ENCODE measurements at places on chromosomes 7 and 10.

DNA sequence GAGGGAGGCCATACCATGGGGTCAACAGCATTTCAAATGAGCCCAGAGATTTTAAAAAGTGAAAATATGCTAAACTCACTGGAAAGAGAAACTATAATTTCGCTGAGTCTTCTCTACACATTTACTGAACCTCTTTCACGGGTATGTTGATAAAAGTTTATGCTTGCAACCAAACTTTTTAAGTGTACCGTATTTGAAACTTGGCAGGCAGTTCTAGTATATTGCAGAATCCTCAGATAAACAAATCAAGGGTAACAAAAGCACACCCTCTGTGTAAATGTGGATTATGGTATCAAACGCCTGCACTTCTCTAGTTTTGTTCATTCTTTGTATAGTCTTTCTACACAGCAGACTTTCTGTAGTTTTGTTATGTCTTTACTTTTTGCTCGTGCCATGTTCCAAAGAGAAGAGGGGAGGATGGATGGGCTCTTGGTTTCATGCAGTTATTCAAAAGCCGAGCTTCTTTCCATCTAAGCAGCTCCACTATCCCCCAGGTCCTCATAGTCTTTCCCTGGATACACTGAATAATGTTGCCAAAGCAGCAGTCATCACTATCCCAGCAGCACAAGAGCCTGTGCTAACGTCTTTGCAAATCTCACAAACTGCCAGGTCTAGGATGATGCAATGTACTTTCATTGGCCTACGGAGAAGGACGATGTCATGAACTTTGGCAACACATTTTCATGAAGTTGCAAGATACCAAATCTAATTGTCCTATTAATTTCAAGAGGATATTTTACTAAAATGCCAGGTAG lies 131.2 kb downstream of the MPP7 start:
- DNase-seq: no peak

DNA sequence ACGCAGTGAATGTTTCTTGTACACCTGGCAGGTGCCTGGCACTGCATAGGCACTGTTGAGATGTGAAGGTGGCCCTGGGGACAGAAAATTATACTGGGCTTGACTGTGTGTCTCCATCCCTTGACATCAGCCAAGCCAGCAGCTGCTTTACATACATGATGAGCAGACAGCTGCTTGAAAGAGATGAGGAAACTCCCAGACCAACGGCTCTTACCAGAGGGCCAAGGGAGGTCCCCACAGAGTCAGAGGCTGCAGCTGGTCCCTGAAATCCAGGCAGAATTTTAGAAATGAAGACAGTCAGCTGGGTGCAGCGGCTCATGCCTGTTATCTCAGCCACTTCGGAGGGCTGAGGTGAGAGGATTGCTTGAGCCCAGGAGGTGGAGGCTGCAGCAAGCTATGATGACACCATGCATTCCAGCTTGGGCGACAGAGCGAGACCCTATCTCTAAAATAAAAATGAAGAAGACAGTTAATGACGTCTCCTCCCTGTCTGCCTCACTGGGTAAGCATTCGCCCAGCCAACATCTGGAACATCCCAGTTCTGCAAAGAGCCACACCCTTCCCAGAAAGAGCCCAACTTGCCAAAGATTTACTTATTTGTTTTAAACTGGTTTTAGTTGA lies 17.6 kb downstream of the LIMK1 start:
- DNase-seq: no peak

DNA sequence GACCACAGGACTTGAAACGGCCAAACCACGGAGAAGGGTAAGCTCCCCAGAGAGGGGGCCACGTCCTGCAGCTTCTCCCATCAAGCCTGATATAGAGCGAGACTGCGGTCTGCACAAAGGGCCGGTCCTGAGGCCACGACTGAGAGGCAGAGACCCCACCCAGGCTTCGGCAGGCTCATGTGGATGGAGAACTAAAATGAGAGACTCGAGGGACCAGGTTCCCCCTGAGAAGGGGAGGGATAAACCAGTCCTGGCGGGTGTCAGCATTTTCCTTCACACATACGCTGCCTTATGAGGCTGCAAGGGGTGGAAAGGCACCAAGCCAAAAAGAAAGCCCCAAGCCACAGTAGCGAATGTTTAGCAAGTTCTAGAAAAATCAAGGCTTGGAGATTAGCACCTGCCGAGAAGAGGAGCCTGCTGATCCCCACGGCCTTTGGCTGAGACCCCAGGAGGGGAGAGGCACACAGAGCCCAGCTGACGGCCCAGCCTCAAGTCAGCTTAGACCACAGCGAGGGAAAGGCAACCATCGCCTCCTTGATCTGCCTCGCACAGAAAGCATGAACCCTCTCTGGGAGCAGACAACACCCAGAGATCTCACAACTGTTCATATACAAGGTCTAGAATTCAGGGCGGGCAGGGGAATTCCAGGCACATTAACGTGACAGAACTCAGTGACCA lies 92.6 kb upstream of the RNF32 start:
- no peak for DNase-seq

GRCh38 chr7:97130417-97131139 lies 13.1 kb downstream of the SDHAF3 start:
- no peak for DNase-seq

DNA sequence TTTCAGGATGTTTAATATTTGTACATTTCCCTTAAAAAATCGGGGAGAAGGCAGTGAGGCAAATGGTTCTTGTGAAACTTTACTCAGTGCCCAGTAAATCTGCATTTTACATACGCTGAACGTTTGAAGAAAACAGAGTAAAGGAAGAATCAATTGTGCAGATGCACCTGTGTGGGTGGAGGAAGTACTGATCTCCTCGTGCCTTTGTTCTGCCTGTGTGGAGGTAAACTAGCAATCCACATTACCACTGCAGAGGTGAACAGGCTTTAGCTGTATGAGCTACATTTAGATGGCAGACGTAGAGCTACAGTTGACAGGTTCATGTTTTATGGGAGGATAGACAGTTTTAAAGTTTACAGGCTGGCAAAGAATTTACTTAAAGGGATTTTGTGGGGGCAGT lies 62.7 kb upstream of the VIPR2 start:
- DNase-seq: peak; percentile 21
